Kidney capillary endothelial cell (primary cell): ENCODE measurements at places on chromosomes 12 and 14.

- DNase-seq, result peak; percentile 76
Observed at GRCh38 chr14:88129306-88130056, 124.5 kb downstream of the GPR65 start.

DNA sequence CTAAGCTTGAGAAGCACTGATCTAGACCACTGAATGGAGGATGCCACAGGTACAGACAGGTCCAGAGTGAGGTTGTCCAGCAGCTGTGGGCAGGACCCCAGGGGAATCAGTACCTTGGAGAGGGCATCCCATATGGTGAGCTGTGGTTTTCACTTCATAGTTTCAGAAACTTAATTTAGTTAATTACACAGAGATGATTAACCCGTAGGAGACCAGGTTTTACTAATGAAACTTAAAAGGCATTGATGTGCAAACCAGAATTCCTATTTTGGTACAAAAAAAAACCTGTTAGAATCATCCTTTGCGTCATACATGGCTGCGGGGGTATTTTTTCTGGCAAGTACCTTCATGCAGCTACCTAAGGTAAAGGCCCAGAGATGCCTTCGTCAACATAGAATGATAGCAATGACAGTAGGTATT, 159.3 kb downstream of the DACT1 start:
- DNase-seq, result no peak

GRCh38 chr12:88200029-88200428, 57.9 kb downstream of the TMTC3 start:
- DNase-seq, result no peak

DNA sequence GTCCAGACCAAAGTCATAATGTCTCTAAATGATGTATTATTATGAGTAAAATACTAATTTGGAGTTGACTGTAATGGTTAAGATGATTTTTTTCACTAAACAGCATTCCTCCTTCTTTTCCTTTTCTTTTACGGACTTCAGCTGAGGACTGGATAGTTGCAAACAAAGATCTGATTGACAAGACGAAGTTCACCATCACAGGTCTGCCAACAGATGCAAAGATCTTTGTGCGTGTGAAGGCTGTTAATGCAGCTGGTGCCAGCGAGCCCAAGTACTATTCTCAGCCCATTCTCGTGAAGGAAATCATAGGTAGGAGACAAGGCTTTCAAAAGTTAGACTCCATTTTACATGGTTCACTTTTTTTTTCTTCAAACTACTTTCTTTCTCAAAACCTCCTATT, 29.8 kb upstream of the CHPT1 start:
- DNase-seq, result no peak

DNA sequence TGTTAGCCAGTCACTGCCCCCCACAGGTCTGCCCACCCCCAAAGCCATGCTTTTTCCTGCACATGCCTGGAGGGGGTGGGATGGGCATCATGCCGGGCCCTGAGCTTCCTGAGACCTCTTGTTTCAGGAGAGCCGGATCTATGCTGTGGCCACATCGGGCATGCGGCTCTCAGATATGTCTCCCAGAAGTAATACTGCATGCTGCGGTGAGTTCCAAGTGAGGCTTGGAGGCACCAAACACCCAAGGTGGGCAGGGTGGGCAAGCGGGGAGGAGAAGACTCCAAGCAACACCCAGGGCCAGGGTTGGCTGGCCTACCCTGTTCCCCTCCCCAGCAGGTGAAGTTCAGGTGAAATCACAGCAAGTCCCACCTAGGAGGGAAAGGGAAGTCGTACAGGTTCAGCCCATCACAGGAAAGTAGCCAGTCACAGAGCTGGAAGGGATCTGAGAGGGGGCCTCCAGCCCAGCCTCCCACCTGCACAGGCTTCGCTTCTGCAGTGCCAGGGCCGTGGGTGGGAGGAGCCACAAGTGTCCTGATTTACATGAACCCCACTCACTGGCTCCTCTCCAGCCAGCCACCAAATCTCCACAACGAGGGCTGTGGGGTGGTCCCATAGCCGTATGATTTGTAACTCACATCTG, 30.9 kb downstream of the PIGH start:
- DNase-seq, result no peak

DNA sequence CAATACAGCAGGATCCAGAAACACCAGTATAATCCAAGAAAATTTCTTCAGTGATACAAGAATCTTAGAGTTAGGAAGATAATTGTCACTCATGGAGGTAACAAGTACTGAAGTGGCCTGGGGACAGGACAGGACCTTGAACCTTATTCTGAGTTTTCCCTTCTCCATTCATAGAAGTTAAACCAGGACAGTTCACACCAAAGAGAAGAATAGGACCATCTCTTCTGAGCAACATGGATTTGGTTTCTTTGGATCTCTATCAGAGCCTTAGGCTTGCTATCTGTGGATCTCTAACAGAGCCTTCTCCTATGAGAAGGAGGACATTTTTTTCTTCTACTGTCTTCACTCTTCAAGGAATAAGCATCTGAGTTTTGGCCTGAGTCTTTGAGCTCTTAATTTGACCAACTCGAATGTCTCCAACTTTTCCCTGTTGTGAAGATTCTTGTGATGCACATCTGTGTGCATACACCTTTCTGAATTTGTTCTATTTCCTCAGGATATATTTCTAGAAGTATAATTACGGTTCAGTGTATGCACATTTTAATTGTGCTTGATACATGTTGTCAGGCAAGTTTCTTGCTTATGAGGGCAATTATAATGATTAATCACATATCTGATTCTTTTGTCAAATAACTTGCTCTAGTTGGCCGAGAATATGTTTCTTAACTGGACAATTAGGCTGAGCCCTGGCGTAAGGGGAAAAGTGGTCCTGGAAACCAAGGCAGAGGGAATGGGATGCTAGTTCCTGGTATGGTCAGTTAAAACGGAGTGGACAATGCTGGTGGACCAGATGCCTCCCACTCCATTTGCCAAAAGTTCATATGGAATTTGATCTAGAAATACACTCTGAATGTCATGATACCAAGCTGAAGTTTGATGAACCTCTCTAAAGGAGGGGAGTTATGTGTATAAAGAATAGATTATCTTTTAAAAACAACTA, 6.6 kb downstream of the KRT6A start:
- no peak for DNase-seq

GRCh38 chr12:70482764-70483163, 116.7 kb downstream of the KCNMB4 start:
- DNase-seq, result no peak

DNA sequence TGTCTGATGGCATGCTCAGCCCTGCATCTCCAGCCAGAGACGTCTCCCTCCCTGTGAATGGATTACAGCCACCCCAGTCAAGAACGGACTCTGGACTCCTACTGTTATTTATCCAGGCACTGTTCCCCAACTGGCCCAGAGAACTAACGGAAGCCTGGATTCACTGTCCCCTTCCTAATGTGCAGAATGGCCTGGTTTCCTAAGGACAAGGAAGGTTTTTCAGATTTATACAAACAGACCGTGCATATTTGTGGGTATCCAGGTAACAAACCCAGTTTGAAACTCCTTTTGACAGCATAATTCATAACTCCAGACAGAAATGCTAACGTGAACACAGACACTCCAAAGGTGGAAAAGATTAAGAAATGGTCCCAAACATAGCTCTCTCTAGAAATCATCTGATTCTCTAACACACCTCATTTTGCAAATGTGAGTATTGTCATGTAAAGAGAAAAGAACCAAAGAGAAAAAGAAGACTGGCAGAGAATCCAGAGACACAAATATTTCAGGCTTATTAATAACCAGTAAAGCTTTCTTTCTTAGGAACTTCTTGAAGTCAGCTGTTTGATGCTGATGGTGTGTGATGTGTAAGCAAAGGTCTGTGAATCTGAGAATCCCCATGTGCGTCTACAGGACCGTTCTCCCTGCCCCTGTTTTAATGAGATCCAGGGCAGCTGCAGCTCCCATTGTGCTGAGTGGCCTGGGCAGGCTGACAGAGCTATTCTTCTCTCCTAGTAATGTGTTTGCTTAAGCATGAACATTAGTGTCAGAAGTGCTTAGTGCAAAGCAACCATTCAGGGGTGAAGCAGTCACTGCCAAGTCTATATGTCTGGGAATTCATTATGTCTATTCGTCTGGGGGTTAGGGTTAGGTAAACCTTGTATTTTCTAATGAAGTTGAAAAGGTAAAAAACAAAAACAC, 86.8 kb upstream of the HIF1A start:
- peak; percentile 19 for DNase-seq

GRCh38 chr12:16473610-16474326, 126.3 kb downstream of the MGST1 start:
- no peak for DNase-seq

GRCh38 chr12:121872546-121873215, 14.0 kb upstream of the HPD start:
- no peak for DNase-seq

- no peak for DNase-seq
Observed at GRCh38 chr12:89918172-89918846, 209.7 kb upstream of the ATP2B1 start.

DNA sequence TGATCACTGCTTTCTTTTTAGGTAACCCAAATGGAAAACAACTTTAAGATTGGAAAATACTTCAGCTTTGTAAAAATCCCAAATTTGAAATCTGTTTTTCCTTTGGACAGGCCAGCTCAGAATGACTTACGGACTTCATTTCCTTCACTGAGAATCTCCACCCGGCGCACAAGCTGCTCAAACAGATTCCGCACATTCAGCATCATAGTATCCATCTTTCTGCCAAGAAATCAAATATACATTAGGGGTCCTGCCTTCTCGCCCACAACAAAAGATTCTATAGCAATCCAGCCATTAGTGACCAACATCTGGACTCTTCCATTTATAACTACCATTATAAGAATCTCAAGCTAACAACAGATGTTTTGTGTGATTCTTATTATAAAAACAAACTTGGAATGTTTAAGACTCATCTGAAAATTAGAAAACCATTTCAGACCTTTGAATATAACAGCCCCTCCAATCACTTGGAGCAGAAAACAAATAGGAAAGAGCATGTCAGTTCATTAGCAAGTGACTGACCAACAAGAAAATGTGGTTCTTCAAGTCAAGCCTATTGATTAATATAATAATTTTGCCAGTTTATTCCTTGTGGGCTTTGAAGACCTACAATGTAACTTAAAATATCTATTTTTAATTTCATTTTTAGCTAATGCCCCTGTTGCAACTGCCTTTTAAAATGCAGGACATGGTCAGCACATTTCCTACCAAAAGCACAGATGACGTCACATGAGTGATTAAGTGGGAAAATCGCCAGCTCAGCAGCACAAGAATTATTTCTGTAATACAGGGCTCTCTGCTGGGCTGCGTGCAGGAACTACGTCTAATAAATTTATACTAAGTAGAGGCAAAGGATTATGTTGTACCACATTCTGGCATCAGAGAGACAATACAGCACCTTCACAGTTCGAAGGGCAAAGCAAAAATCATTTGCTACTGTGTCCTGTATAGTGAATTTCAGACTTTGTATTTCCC, 8.5 kb downstream of the RACGAP1 start:
- DNase-seq, result peak; percentile 47
